ENCODE measurements at places on chromosomes 1 and 21.

DNA sequence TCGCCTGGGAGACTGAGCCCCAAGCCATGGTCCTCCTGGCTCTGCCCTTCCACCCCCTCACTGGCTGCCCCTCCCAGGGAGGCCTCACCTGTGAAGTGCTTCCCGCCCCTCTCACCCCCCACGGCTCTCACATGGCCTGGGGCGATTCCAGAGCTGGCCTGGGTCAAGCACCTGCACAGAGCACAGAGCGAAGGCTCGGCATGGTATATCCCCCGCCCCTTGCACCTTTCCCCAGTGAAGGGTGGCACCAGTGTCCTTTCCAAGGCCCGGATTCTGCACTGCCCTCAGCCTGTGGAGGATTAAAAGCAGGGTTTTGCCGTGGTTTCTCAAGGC is 1.1 kb upstream of the AJAP1 start:
- DNase-seq: no peak

DNA sequence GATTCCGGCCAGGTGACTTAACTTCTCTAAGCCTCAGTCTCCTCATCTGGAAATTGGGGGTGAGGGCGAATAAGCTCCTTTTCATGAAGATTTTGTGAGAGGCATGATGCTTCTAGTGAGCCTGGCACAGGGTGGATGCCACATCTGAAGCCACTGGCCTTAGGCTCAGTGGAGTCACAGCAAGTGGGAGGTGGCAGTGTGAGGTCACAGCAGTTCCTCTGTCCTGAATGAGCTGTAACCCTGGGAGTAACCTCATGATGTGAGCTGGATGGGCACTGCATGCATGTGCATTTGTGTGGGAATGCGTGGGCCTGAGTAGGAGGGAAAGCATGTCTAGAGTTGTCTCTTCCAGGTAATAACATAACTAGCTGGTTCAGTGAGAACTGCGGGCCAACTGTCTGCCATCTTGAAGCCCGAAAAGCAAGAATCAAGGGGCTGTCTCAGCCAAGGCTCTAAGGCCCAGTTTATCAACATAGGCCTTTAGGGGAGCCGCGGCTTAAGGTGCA is 27.0 kb upstream of the HTR1D start:
- no peak for DNase-seq

DNA sequence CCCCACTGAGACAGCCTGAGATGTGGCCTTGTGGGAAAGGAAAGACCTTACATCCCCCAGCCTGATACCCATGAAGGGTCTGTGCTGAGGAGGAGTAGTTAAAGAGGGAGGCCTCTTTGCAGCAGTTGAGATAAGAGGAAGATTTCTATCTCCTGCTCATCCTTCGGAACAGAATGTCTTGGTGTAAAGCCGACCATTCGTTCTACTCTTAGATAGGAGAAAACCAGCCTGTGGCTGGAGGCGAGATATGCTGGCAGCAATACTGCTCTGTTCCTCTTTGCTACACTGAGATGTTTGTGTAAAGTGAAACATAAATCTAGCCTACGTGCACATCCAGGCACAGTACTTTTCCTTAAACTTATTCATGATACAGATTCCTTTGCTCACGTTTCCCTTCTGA is 1.5 kb upstream of the CCDC27 start:
- DNase-seq: no peak

- DNase-seq: no peak
Observed at GRCh38 chr1:110155878-110156522, 5.7 kb downstream of the SLC6A17 start.

- no peak for DNase-seq
Observed at GRCh38 chr21:42581993-42582786, 68.5 kb downstream of the SLC37A1 start.

- DNase-seq: no peak
Observed at GRCh38 chr1:200392625-200393185, 17.1 kb downstream of the ZNF281 start.

DNA sequence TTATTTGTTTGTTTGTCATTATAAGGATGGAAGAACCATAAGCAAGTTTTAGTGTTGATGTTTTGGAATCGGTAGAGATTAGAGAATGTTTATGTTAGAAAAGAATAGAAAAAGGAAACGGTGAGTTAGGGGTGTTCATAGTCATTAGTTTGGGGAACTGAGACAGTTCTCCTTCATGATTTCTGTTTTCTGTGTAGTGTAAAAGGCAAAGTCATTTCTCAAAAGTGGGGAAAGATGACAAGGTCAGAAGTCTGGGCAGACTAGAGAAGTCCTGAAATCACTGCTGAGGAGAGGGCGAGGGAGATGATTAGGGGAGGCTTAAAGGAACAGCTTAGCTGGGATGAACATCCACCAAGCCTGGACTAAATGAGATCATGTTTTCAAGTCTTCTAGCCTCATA is 498.9 kb downstream of the TTLL7 start:
- no peak for DNase-seq

- no peak for DNase-seq
Observed at GRCh38 chr1:185790194-185790735, 56.1 kb downstream of the HMCN1 start.

- DNase-seq: no peak
Observed at GRCh38 chr1:10541286-10541685, 66.5 kb downstream of the PEX14 start.

GRCh38 chr1:210049616-210050015 is 111.6 kb downstream of the SYT14 start:
- no peak for DNase-seq

GRCh38 chr21:27429710-27430341 is 462.9 kb upstream of the ADAMTS5 start:
- DNase-seq: no peak

DNA sequence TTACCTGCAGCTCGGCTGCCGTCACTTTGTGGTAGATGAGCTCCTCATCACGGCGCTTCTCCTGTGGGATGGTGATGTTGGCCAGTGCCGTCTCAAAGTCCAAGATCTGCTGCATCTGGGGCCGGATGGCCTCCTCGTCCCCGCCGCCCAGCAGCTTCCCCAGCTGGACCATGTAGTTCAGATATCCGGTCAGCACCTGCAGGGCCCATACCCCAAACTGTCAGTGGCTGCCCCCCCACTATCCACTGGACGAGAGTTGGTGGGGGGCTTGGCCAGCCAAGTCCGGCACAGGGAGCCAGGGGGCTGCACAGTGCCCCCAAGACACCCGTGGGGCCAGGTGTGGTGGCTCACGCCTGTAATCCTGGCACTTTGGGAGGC is 34.3 kb downstream of the ECE1 start:
- DNase-seq: no peak

DNA sequence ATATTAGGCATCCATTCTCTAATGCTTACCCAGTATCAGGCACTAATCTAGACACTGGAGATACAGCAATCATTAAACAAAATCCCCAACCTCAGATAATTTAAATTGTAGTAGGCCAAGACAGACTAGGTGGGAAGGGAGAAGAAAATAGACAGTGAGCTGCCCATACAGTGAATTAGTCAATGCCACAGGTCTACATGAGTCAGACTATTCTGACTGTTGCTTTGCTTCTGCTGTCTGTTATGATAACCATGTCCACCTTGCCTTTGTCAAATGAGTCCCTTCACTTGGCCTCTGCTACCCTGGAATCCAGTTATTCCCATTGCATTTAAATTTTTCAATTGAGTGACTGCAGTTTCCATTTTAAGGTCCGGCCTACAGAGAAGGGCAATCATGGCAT is 59.5 kb downstream of the PIK3R3 start:
- DNase-seq: no peak

GRCh38 chr1:181469829-181470228 is 13.5 kb upstream of the CACNA1E start:
- DNase-seq: no peak

DNA sequence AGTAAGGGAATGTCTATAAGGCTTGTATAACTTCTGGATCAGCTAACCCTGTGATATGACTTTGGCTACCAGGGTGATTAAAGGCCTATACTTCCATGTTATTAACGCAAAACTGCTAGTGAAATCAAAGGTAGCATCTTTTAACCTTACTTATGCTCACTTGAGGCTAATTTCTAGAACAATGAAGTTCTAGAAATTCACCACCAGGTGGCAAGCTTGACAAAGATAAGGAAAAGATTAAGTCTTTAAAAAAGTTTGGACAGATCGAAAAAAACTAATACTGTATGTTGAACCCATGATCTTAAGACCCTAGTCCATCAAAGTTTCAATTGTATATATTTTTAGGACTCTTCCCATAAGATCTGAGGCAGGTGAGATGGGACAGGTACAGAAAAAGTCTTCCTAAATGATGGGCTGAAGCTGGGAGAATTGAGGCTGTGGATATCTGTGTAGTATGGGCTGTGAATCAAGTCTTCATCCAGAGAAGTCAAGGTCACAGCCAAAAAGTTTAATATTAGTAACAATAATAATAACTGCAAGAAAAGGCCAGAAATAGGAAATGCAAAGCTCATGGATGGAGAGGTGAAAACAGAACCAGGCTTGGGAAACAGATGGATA is 18.8 kb downstream of the KYAT3 start:
- DNase-seq: no peak

- no peak for DNase-seq
Observed at GRCh38 chr1:78004719-78005447, at the start of gene DNAJB4. Gene DNAJB4 (plus strand): TSS chr1:78004939. CDS start chr1:78005111, 172 bp downstream.

DNA sequence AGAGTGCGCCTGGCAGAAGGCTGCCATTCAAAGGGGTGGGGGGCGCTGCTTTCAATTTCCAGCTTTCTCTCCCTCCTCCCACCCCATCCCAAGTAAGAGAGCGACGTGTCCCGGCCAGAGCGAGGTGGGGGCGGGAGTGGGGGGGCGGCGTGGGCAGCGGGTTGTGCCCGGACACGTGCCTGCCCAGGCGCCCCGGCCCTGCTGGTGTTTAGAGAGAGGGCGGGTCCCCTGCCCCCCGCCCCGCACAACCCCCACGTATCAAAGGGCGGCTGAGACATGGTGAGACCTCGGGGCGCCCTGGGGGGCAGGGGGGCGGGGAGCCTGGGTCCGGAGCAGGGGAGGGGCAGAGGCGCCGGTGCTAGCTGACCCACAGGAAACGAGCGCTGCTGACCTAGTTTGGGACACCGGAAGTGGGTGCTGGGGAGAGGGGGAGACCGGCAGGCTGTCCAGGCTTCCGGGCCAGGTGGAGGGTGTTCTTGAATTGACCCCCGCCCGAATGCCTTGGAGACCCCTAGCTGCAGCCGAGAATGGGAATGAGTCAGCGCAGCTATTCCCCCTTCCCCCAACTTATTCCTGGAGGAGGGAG is 1.3 kb downstream of the ZBTB7B start:
- DNase-seq: no peak

DNA sequence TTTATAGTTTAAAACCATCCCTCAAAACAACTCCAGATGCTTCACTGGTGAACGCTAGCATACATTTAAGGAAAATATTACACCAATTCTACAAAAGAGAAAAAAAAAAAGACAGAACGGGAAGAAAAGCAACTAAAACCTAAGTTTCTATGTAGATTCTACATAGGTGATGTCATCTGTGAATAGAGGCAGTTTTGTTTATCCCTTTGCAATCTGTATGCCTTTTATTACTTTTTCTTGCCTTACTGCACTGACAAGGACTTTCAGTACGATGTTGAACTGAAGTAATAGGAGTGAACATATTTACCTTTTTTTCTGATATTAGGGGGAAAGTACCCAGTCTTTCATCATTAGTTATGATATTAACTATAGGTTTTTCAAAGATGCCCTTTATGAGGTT is 101.7 kb upstream of the HAO2 start:
- DNase-seq: no peak

- no peak for DNase-seq
Observed at GRCh38 chr1:59698386-59698785, 116.4 kb upstream of the HOOK1 start.

DNA sequence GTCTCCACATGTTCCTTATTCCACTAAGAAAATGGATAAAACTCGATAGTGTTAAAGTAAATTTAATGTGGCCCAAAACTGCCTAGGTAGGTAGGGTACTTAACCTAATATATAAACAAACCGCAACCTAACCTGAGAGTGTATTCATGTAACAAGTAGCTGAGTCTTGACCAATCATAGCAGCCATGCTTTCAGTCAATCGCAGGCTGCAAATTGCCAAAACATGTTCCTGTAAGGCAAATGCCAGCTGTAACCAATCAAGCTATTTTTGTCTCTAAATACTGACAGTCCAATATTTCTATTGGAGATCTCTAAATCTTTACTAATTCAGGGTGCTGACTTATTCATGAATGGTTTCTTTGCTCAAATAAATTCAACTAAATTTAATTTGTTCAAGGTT is 3.1 kb upstream of the HMGCS2 start:
- DNase-seq: no peak

DNA sequence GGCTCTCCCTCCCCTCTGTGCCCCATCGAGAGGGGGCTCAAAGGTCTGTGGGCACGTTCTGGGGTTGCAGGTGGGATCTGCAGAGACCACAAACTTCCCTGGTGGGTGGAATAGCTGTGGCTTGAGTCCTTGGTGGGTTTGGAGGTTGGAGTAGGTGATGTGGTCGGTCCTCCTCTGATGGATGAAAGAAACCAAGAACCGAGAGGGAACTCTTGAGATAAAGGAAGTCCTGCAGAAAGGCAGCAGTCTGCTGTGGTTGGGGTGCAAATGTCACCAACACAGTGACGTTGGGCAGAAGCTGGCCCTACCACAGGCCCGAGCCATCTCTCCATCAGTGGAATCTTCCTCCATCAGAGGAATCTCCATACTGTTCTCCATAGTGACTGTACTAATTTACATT is 171.8 kb downstream of the FCRL5 start:
- DNase-seq: no peak

DNA sequence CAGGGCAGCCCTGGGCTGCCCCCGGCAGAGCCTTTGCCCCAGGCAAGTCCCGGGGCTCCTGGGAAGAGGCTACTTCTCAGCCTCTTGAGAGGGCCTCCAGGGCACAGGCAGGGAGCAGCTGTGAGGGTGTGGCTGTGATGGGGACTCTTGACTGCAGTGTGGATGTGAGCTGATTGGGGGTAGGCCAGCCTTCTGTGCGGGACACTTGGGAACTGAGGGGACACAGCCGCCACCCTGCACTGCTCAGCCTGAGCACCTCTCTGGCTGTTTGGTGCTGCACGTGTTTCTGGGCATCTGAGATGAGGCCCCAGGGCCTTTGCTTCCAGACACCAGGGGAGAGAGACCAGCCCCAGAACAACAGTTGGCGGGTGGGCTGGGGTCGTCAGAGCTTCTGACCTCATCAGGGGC is 62.1 kb downstream of the SKI start:
- no peak for DNase-seq

DNA sequence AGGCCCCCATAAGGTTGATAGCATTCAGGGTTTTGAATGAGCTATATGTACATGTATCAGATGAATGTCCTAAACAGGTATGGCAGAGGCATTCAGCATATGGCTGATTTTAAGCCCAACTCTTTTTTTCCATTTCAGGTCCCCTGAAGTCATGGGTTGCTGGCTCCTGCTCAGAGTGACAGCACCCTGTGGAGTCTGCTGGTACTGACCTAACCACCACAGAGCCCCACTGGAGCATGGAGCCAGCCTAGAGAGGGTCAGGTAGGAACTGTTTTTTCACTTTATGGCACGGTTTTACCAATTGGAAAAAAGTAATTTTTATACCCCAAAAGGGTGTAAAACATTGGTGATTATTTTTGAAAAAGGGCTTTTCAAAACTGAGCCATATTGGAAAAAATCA is 82.5 kb upstream of the MPC2 start:
- no peak for DNase-seq
